ENCODE measurements at places on chromosomes 4 and X. TPM values are rescaled to one million over a fixed set of nuclear protein-coding genes. Genes with fewer than 3 reads are reported as not detected.

The POLN gene
- 0.07 TPM for total RNA-seq

DNA sequence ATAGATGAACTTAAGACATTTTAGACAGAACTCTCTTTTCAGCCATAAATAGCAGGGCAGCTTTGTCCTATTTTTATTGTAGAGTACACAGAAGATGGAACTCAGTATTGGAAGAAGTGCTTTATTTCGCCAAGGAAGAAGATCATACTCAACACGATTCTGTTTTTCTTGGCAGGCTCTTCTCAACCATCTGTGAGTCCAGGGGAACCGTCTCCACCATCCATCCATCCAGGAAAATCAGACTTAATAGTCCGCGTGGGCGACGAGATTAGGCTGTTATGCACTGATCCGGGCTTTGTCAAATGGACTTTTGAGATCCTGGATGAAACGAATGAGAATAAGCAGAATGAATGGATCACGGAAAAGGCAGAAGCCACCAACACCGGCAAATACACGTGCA lies 37.6 kb downstream of the KIT start:
- DNase-seq: no peak

DNA sequence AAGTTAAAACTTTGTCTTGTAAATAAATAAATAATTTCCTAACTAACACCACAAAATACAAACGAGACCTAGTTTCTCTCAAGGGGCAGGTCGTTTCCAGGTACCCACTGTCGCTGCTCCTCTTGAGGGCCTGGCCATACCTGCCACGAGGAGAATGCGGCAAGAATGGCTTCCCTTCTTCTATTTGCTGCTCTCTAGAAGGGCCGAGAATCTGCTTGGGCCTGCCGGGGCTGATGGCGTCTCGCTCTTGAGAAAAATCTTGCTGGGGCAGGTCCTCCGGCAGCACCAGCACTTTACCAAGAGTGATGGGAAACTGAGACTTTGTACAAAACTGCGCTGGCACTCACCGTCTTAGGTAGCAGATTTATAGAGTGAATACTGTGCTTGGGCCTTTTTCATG lies 31.5 kb downstream of the CYLC1 start:
- no peak for DNase-seq

DNA sequence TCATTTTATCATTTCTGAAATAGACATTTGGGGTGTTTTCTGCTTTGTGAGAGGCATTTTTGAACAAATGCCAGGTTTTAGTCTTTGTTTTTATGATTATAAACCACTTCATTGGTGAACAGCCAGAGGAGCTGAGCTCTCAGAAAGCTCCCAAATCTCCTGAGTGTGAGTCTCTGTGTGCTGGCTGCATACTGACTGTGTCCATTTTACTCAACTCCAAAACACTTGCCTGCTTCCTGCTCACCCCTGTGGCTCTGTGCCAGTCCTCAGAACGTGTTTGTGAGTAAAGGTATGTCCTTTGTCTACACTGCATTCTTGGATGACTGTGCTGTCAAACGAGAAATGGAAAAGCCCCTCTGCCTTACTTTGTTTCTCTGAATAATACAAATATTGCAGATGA lies 5.4 kb upstream of the LRAT start:
- DNase-seq: no peak

DNA sequence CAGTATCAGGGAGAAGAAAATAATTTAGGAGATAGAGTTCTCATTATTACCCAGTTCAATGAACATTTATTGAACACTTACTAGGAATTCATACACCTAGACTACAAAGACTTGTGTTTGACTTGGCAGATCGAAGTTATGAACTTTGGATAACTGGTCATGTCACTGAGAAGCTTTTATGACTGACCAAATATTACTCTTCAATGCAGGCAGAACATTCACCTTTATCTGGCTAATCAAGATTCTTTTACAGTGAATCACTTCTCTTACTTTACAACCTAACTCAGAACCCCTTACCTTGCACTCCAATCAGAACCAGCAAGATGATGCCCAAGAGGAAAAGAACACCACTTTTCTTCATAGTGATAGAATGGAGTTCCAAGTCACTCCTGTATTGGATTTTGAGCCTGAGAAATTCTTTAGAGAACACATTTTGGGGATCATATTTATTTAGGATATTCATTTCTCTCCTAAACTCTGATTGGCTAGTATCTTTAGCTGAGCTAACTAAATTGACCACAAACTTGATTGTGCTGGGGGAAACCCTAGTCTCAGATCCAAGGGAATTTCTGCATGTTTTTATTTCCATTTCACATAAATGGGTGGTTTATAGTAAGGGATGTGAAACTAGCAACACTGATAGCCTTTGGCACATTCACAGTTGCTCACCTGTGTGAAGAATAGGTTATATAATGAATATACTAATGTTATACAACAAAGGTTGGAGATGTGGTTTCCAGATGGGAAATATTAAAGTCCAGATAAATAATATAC lies at the start of gene CXCL9:
TSS of gene CXCL9 (minus strand) at position 421 of the 774 bp plus-strand sequence. CDS start at position 361, 60 bp downstream.
- DNase-seq: no peak

DNA sequence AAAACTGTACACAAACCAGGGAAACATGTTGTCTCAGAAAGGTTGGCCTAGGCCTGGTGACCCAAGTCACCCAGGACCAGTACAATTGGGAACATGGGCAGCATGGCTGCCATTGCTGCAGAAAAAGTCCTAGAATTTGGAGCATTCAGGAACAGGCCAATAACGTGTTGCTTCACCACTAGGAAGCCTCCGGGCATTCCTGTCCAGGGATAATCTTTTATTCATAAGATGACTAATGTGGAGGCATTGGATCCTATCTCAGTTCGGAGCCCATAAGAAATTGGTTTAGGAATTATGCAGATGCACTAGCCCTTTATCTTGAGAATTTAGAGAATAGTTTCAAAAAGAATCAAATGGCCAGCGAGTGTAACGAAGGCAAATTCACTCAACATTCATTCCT lies 242.8 kb upstream of the NDST4 start:
- DNase-seq: no peak
